Central memory CD4-positive, alpha-beta T cell (primary cell): ENCODE measurements at places on chromosomes 3 and 15.

DNA sequence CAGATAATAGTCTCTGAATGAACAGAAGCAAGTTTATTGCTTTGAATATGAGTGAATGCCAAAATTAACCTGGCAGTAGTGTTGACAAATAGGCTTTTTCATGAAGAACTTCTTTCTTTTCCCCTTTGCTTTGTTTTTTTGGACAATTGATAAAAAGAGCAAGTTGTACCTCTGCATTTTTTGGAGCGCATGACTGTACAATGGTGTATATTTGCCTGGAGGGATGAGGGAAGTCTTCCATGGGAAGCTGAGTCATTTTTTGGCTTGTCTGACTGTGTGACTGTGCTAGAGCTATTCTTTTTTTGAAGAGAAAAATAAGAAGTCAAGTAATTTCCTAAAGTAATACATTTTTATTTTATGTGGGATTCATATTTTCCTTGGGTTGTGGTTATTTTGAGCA, 186.9 kb downstream of the KLHL25 start:
- no peak for DNase-seq

- no peak for DNase-seq
Measured at GRCh38 chr3:56917361-56918110, 115.8 kb upstream of the ARHGEF3 start.

- DNase-seq, result no peak
Measured at GRCh38 chr15:32130823-32131222, 100.5 kb downstream of the CHRNA7 start.

- DNase-seq, result no peak
Measured at GRCh38 chr3:170732660-170733245, 137.2 kb downstream of the RPL22L1 start.

DNA sequence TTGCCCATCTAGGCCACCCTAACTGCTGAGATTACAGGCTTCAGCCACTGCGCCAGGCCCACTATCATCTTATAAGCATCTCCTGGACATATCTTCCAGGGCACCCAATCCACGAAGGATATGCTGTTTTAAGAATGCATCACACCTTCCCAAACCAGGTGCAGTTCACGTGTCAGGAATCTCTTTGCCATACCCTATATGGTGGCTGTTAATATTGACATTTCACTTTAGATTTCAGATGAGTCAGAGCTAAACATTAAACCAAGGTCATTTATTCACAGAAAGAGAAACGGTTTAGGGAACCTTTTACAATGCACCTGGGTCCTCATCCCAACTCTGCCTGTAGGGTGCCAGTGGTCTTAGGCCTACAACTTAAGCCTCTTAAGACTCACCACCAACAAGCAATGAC, 85.7 kb downstream of the TBL1XR1 start:
- no peak for DNase-seq

- DNase-seq, result peak; percentile 21
Measured at GRCh38 chr15:34318277-34319079, 19.1 kb downstream of the SLC12A6 start.

DNA sequence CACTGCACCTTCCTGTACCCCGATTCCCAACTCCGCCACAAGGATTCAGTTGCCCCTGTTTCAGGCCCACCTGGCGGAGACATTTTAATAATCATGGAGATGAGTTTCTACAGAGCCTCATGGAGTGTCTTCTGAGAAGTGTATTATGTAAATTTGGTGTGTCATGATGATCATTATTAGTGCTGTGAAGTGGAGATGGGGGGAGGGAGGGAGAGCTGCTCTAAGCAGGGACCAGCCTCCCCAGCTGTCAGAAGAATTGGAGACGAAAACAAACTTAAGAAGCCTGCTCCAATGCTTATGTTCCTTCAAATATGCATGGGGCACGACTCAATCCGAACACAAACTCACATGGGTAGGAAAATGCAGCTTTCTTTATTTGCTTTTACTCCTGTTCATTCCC, 127.8 kb downstream of the EPHB1 start:
- no peak for DNase-seq
